ENCODE measurements at places on chromosomes 3 and 15. TPM values are rescaled to one million over a fixed set of nuclear protein-coding genes. Genes with fewer than 3 reads are reported as not detected.

DNA sequence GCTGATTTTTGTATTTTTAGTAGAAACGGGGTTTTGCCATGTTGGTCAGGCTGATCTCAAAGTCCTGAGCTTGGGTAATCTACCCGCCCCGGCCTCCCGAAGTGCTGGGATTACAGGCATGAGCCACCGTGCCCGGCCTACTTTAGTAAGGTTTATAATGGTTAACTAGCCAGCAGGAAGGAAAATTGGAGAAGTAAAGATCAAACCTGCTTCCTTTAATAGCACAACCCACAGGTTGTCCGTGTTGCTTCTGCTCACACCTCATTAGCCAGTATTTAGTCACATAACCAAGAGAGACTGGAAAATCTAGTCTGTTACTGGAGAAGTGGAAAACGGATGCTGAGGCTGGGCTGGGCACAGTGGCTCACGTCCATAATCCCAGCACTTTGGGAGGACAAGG, 51.9 kb upstream of the TBL1XR1 start:
- no peaks in the 10 kb centered on the region for H3K27me3 ChIP-seq
- no peak for DNase-seq
- H3K4me3 ChIP-seq, result no peak overlapping the region
- H3K36me3 ChIP-seq, result no peaks in the 10 kb centered on the region
- H3K27ac ChIP-seq, result no peak overlapping the region
- H3K4me1 ChIP-seq, result no peaks in the 10 kb centered on the region

GRCh38 chr15:92457471-92458041, 63.9 kb downstream of the ST8SIA2 start:
- H3K27ac ChIP-seq, result no peak overlapping the region
- H3K27me3 ChIP-seq, result no peaks in the 10 kb centered on the region
- H3K4me1 ChIP-seq, result no peaks in the 10 kb centered on the region
- H3K4me3 ChIP-seq, result no peak overlapping the region

GRCh38 chr15:32952901-32953532, 235.2 kb downstream of the GREM1 start:
- no peaks in the 10 kb centered on the region for H3K4me1 ChIP-seq
- no peak overlapping the region for H3K27ac ChIP-seq
- no peaks in the 10 kb centered on the region for H3K27me3 ChIP-seq
- no peak for DNase-seq
- no peaks in the 10 kb centered on the region for H3K36me3 ChIP-seq

DNA sequence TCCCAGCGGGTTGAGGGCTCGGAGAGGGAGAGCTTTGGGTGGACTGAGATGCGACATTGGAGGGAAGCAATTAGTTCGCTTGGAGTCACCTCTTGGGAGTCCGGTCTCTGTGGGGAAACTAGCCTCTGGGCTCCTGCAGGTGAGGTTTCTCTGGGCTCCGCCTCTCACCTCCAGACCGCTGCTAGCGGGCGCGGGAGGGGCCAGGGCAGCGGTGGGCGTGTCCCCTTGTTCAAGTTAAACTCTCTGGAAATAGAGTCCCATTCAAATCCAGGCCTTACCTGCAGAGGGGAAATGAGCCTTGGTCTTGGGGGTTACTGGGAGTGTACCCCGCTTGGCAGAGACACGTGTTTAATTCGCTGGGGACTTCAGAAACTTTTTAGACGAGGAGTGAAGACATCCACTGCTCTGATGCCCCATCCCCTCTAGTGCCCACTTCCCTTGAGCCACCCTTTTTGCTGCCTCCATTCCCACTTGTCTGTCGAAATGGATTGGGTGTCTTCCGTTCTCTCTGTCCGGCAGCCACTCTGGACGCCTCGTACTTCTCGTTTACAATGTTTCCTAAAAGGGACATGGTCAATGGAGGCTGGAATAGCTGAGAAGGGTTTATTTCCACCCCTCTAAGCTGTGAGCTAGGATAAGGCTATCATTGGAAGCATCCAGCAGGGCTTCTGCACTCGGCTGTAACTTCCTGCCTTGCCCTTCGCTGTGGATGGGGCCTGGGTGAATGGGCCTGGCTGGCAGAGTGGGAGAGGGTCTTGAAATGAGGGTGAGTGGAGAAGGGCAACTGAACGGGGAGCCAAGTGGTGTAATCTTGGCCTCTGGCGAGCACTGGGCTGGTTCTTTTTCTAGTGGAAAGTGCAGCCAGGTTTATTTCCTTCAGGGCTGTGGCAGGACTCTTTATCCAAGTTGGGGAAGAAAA, 1.1 kb downstream of the MITF start:
- H3K36me3 ChIP-seq, result no peaks in the 10 kb centered on the region
- no peak for DNase-seq
- H3K27me3 ChIP-seq, result no peaks in the 10 kb centered on the region
- H3K4me3 ChIP-seq, result peak overlapping the region; percentile 95
- no peaks in the 10 kb centered on the region for H3K4me1 ChIP-seq

The DLL4 gene
- polyA plus RNA-seq, result 0.03 TPM

The GOLGA8B gene
- polyA plus RNA-seq, result 96.6 TPM

GRCh38 chr3:194446754-194447153, 40.0 kb downstream of the ATP13A3 start:
- peaks cover 87% of the 10 kb centered on the region for H3K36me3 ChIP-seq
- no peak for DNase-seq
- no peaks in the 10 kb centered on the region for H3K27me3 ChIP-seq
- H3K4me3 ChIP-seq, result no peak overlapping the region
- no peak overlapping the region for H3K27ac ChIP-seq
- no peaks in the 10 kb centered on the region for H3K4me1 ChIP-seq

- no peaks in the 10 kb centered on the region for H3K27me3 ChIP-seq
- no peak overlapping the region for H3K27ac ChIP-seq
- peak overlapping the region; percentile 61 for H3K4me3 ChIP-seq
- no peaks in the 10 kb centered on the region for H3K4me1 ChIP-seq
- H3K36me3 ChIP-seq, result peaks cover 16% of the 10 kb centered on the region
Measured at GRCh38 chr15:32718227-32718820, 520 bp downstream of the GREM1 start.

The KNL1 gene
- 2.0 TPM for polyA plus RNA-seq

The GPR27 gene
- 0.16 TPM for polyA plus RNA-seq

DNA sequence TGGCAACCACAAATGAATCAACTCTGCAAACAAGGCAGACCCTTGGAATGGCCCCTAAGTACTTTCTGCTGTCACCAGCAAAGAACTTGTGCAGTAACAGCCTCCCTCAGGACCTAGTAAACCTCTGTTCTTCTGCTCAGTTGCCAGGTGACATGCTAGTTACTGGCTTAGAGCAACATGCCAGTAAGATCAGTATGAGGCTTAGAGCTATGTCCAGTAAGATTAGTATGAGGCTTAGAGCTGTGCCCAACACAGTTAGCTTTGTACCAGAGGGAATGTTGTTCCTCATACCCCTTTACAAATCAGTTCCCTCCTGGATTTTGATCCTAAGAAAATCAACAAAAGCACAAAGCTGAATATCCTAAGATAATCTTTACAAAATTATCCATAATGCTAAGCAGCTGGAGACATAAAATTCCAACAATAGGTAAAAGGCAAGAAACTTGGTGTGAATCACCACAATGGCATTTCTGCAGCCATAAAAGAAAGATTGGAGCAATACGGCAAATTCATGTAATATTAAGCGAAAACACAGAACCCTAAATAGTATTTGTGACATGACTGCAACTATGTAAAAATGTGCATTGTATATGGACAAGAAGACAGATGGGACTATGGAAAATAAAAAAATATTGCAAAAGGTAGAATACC, 107.3 kb upstream of the LPP start:
- H3K27ac ChIP-seq, result no peak overlapping the region
- no peaks in the 10 kb centered on the region for H3K36me3 ChIP-seq
- H3K4me3 ChIP-seq, result no peak overlapping the region
- DNase-seq, result no peak
- H3K4me1 ChIP-seq, result peaks cover 9% of the 10 kb centered on the region
